ENCODE measurements at places on chromosomes 4 and X.
A peak's percentile ranks its signal among the peaks of the same experiment; 100 is the strongest.

DNA sequence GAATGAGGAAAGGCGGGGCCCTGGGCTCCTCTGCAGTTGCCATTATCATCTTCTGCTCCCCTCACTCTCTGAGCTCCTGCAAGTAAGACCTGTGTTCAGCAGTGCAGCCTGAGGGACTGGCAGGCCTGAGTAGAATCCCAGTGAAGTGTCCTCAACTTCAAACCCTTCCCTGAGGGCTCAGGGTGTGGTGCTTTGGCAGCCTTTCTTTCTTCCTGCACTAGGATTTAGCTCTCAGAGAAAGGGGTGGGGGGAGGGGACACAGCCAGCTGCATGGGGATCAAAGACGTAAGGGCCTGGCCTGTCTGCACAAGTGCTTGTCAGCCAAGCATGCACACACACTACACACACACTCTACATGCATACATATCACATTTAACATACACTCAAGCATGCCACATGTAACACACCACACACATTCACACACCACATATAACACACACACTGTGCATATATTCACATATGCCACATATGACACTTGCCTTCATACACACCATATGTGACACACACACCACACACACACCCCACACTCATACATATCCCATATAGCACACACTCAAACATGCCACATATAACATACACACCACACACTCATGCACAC is 223.4 kb upstream of the RPL34 start:
- no peak for DNase-seq

GRCh38 chr4:54091637-54092404 is 8.1 kb upstream of the GSX2 start:
- DNase-seq = peak; percentile 65

GRCh38 chrX:134676436-134676835 is 18.2 kb upstream of the PLAC1 start:
- DNase-seq = peak; percentile 72

- peak; percentile 51 for DNase-seq
Observed at GRCh38 chr4:6641164-6641970, 882 bp downstream of the MRFAP1 start.

DNA sequence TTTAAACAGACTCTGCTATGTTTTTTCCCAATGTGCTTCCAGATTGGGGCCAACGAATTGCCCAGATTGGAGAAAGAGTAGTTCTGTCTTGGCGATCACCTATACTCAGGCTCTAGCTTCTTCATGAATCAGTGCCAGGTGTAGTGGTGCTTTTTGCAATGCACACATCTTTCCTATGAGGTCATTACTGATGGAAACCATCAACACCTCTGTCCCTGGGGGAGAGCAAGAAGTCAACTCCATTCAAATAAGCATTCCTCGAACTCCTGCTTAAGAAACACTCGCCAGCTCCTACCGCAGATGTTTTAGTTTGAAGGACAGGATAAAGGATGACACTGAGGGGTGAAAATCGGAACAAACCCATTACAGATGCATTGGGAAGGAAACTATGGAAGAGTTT is 156.5 kb upstream of the DKK2 start:
- no peak for DNase-seq

- peak; percentile 48 for DNase-seq
Observed at GRCh38 chr4:40283968-40284367, 51.2 kb upstream of the CHRNA9 start.

- peak; percentile 43 for DNase-seq
Observed at GRCh38 chrX:10156199-10157031, at the start of gene CLCN4. Gene CLCN4 (plus strand): TSS chrX:10156975. CDS start chrX:10185033, 28,058 bp downstream.

GRCh38 chr4:8129136-8129535 is 29.5 kb downstream of the ABLIM2 start:
- no peak for DNase-seq

DNA sequence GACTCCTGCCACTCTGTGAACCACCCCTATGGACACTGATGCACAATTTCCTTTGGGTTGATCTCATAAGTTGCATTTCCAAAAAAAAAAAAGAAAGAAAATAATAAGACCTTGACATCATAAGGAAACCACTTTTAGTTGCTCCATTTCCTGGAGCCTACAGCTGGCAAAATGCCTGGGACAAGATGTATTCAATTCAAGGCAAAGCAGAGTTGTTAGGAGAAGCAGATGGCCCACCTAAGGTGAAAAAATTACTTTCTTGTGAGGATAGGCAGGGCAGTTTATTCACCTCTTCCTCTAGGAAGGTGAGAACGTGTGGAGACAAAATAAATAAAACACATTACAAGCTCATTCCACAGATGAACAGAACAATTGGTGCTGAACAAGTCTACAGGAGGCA is 14.1 kb upstream of the SCRG1 start:
- DNase-seq = peak; percentile 80

GRCh38 chr4:111466811-111467604 is 678.2 kb upstream of the FAM241A start:
- peak; percentile 28 for DNase-seq

GRCh38 chrX:21166272-21166982 is 207.8 kb upstream of the CNKSR2 start:
- peak; percentile 9 for DNase-seq

- peak; percentile 74 for DNase-seq
Observed at GRCh38 chr4:53928825-53929224, 135.6 kb downstream of the CHIC2 start.

GRCh38 chr4:7722766-7723387 is 216.8 kb downstream of the AFAP1 start:
- DNase-seq = no peak

DNA sequence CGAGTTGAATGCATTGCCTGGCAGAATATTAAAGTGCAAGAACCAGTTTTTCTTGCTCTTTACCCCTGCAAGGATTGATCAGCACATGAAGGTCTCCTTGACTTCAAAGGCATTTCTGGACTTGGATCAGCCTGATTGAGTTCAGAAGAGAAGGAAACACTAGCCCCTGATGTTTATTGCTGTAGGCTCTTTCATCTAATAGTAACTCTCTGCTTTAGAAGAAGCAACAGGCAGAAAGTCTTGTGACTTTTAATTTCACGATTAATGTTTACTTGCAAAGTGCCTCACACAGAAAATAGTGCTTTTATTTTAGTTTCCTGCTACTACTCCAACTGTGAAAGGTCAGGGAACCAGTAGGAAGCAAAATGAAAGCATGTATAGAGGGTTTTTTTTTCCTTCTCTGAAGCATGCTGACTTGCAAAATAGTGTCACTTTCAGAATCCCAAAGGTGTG is 69.1 kb downstream of the PCDH7 start:
- no peak for DNase-seq

GRCh38 chr4:115918149-115918548 is 804.7 kb upstream of the NDST4 start:
- no peak for DNase-seq

DNA sequence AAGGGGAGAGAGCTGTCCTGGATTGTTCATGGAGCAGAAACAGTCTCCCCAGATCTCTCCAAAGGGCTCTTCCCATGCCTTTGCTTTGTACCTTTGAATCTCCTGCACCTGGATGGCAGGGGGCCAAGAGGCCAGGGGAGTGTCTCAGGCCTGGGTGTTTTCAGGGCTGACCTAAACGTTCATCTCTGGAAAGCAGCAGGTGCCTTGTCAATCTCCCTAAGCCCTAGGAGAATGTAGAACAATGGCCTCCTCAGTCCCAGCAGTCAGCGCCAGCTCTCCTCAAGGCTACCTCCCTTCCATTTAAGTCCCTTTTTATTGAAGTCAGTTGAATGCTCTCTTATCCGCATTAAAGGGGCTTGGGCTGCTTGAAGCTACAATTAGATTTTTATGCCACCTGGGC is 31.2 kb upstream of the NSUN7 start:
- DNase-seq = no peak

DNA sequence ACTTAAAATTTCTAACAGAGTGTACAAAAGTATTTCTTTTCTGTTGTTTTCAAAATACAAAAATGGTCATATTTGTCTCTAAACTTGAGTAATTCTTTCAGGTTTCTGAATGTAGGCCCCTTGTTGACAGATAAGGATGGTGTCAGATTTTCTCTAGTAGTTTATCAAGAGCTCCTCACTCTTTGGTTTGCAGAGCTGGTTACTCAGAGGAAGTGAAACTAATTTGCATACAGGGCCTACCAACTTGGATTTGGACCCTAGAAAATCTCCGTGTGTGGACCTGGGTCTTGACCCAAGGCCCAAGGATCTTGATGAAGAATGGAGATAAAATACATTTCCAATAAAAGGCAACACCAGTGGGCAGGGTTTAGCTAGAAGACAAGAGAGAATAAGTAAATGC is 433 bp upstream of the ADH6 start:
- no peak for DNase-seq

DNA sequence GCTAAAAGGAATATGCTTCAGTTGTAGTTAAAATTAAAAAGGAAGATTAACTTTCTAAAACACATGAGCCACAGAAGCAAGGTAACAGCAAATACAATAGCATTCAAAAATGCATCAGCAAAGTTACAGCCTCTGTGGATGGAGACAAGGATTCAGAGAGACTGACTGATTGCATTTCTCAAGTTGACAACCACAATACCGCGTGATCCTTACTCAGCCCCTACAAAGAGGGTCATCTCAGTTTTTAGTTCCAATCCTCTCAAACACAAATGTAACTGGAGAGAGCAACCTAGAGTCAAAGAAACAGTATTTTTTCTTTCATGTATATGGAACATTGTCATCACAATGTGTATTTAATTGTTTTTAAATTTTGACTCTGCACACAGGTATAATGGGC is 14.2 kb upstream of the C1QTNF7 start:
- no peak for DNase-seq

DNA sequence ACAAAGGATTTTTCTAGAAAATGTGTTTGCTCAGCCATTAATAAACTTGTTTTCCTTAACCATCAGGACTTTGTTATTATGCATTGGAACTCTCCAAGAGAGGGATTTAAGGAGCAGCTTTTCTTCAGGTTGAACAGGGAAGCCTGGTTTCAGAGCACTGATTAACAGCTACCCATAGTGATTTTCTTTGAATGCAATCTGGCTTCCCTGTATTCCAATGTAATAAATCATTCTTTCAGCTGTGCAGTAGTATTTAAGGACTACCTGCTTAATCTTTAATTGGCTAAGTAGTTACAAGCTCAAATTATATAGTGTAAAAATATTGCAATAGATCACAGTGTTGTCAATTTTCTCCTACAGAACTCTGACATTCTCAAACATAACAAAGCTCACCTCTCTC is 77.5 kb downstream of the TMEM156 start:
- DNase-seq = no peak

DNA sequence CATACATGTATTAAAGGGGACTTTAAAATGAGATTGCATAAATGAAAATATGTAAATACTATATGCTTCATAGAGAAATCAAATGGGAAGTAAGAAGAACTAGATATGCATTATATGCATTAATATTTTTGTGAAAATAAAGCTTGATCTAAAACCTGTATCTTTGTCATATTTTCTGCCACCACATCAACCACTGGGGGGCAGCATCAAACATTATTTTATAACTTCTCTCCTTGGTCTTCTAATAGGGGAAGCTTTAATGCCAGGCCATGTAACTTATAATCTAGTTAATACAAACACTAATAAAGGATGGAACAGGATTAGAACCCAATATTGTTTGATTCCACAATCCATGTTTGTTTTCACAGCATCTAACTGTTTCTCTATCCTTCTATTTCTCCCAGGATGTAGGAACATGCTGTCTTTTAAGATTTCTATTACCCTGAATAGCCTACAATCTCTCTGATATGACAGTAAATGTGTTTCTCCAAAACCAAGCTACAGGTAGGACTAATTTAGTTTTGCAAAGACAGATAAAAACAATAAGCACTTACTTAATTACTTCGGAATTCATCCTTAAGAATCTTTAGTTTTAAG is 10.0 kb downstream of the QRFPR start:
- DNase-seq = peak; percentile 50

GRCh38 chr4:186191200-186192065 is at the start of gene CYP4V2:
Gene CYP4V2 (plus strand): TSS chr4:186191567. CDS start chr4:186191824, 257 bp downstream.
- peak; percentile 70 for DNase-seq

- DNase-seq = peak; percentile 26
Observed at GRCh38 chr4:6087669-6088341, 69.6 kb upstream of the C4orf50 start.

DNA sequence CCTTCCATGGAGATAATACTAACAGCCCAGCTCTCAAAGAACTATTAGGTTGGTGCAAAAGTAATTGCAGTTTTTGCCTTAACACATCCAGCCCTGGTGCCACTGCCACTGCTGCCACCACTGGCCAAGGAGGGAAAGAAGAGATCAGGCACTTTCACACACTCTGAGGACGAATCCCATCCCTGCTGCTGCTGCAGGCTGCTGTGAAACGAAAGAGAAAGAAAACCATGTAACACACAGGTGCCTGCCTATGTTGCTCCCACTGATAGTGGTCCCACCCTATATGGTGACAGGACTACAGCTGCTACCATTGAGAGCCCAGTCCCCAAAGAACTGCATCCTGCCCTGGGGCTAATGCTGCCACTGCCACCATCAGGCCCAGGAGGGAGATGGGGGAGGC is 35.1 kb downstream of the TMLHE start:
- DNase-seq = no peak

DNA sequence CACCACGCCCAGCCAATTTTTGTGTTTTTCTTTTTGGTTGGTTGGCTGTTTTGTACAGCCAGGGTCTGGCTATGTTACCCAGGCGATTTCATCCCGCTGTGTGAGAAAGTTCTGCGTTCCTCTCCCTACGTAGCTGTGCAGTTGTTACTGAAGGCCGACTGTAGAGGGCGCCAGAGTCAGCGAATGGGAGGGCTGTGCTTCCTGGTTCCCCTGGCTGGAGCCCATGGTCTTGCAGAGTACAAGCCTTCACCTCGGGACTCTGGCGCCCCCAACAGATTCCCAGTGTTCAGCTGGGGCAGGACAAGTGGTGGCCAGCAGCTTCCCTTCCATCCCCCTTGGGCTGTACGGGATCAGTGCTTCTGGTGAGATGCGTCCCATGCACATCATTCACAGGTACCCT is 5.6 kb upstream of the CT45A1 start:
- DNase-seq = peak; percentile 1

- no peak for DNase-seq
Observed at GRCh38 chr4:107036584-107037198, 578 bp upstream of the DKK2 start.

- no peak for DNase-seq
Observed at GRCh38 chrX:120564925-120565324, 4.2 kb upstream of the CUL4B start.

- no peak for DNase-seq
Observed at GRCh38 chr4:5893004-5893580, at the start of gene CRMP1. Gene CRMP1 (minus strand): TSS chr4:5893086. CDS start chr4:5892969, 117 bp downstream.

- DNase-seq = no peak
Observed at GRCh38 chrX:66042307-66043077, 2.6 kb upstream of the VSIG4 start.

DNA sequence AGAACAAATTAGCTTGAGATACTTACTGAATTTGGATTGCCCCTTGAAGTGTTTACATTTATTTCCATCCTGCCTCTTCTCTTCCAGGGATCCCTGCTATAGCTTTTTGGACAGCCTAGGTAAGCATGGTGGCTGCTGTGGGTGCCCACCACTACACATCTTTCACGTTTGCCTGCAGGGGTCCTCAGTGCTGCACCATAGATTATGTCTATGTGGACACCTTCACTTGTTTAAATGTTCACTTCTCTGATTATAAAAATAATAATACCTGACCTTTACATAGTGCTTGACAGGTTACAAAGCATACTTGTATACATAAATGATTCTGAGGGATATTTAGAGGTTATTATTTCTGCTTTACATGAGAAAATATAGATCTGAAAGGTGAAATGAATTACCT is 67.9 kb upstream of the SLC4A4 start:
- DNase-seq = peak; percentile 34

- DNase-seq = no peak
Observed at GRCh38 chr4:127229855-127230608, 402.7 kb upstream of the INTU start.
